ENCODE measurements at places on chromosomes 3 and 15.
A peak's percentile ranks its signal among the peaks of the same experiment; 100 is the strongest.

DNA sequence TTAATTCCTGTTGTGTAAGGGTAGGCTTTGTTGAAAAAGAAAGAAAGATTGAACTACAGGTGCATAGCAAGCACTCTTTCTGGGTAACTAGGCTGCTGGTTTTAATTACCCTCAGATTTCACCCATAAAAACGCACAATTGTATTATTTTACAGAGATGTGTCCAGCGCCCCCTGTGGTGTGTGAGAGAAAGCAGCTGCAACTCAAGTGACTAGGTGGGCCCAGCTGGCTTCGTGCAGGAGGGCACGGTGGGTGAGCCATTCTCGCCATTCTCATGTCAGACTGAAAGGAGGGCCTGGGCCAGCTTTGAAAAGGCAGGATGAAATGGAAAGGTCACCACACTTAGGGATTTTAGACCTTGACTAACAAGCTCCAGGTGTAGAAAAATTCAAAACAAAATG lies 122.6 kb downstream of the LRIG1 start:
- no peak for DNase-seq

GRCh38 chr15:55715355-55716076 lies 27.4 kb downstream of the PRTG start:
- DNase-seq: no peak

GRCh38 chr15:69991551-69991980 lies 106.2 kb downstream of the TLE3 start:
- DNase-seq: no peak

GRCh38 chr15:52217186-52217585 lies 26.0 kb upstream of the GNB5 start:
- no peak for DNase-seq

GRCh38 chr15:71109130-71109529 lies 6.1 kb upstream of the THSD4 start:
- DNase-seq: no peak

- no peak for DNase-seq
Measured at GRCh38 chr15:81073801-81074200, 60.3 kb upstream of the CFAP161 start.

DNA sequence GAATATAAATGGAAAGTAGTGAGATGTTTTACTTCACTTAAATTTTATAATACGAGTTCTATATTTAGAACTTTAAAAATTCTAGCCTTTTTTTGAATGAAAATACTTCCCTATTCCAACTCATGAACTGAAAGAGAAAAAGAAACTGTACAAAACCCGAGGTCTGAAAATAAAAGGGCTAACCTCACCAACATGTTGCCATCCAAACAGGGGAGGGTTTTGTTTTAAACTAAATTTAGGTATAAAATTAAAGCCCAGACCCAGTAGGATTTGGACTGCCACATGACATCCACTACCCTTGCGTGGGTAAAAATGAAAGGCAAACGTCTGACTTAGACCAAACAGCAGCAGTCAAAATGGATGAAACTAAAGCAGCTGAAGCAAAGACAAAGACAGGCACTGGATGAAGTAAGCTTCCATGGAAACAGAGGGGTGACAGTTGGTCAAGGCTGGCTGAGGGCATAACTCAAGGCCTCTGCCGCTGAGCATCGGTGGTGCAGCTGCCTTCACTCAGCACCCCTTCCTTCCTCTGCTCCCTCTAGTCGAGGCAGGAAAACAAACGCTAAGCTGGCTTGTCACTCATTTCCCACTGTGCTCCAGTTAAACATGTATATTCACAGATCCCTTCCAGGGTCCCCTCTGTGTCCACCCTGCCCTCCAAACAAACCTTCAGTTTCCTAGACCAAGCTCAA lies 58.1 kb downstream of the TM4SF4 start:
- peak; percentile 42 for DNase-seq

- no peak for DNase-seq
Measured at GRCh38 chr15:99721896-99722295, 11.3 kb downstream of the LYSMD4 start.

DNA sequence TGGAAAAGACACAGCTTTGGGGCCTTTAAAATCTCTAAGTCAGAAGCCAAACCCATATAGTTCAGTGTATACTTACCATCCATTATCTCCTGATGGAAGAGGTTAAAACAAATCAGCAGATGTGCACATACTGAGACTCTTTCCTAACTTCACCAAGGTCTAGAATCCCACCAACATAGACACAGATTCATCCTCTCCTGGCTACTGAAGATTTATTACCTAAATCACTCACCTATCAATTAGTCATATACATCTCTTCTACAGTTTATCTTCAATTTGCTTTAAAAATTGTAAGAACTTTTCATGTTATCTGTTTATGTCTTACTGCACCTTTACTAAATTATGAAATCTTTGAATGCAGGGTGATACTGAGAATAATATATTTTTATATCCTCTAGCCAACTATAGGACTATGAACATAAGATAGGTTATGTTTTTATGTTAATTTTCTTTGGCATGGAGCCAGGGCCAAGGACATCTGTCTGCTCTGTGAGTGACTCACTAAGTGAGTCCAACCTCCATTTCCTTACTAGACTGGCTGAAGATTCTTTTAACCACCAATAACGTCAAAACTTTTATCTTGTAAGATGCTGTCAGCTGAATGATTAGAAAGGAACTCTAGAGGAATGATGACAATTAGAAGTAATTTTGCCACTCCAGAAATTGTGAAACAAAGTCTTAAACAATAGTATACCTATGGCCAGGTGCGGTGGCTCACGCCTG lies 397.6 kb downstream of the FOXP1 start:
- DNase-seq: no peak

DNA sequence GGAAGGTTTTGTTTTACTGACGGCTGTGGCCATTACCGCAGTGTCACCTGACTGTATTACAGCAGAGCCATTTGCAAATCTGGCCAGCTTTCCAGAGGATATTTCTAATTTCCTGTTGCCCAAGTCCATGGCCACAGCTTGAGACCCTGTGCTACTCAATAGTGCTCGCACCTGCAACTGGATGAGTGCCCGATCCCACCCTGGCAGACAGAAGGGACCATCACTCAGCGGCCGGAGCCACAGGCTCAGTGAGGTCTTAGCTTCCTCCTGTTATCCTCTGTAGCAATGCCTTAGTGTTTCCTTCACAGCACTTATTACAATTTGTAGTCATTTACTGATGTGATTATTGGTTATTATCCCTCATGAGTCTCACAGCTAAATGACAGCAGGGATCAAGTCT lies 184.8 kb downstream of the LRRN1 start:
- DNase-seq: no peak

DNA sequence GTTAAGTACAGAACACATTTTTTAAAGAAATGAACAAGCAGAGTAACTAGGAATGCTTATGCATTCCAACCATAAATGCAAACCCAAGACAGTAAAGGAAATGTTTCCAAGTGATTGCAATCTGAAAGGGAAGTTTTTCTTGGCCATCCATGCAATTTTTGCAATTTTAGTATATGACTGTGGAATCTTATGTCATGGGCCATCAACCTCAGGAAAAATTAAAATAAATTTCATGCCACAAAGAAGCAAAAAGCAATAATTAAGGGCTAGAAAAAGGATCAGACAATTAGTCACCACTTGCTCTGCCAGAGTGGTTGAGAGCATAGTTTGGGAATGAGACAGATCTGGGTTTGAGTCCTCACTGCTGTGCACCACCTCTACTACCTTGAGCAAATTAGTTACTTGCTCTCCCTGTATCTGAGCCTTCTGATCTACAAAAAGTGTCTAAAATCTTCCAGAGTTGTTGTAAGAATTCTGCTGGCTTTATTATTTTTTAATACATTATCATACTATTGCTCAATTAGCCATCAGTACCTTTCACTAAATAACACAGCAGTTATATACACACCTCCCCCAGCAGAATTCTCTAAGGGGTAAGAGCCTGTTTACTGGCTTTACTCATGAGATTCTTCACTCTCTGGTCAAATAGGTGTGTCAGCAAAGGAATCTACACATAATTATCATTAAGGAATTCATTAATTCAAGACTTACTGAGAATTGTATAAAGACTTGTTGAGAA lies 49.7 kb upstream of the FBN1 start:
- no peak for DNase-seq

DNA sequence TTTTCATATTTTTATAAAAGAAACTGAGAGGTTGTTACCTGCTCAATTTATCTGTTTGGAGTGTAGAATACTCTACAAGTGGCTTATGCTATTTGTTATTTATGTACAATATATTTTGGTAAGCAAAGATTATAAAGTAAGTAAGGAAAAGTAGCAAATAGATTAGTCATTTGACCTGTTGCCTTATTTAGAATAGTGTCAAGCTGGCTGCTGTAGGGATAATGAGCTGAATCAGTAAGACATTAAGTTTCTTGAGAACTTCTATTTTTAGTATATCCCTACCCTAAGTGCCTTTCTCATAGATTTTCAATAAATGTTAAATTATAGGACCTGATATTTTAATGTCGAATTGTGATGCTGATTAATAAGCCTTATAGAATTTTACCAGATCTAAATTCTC lies 37.2 kb downstream of the ECT2 start:
- no peak for DNase-seq

DNA sequence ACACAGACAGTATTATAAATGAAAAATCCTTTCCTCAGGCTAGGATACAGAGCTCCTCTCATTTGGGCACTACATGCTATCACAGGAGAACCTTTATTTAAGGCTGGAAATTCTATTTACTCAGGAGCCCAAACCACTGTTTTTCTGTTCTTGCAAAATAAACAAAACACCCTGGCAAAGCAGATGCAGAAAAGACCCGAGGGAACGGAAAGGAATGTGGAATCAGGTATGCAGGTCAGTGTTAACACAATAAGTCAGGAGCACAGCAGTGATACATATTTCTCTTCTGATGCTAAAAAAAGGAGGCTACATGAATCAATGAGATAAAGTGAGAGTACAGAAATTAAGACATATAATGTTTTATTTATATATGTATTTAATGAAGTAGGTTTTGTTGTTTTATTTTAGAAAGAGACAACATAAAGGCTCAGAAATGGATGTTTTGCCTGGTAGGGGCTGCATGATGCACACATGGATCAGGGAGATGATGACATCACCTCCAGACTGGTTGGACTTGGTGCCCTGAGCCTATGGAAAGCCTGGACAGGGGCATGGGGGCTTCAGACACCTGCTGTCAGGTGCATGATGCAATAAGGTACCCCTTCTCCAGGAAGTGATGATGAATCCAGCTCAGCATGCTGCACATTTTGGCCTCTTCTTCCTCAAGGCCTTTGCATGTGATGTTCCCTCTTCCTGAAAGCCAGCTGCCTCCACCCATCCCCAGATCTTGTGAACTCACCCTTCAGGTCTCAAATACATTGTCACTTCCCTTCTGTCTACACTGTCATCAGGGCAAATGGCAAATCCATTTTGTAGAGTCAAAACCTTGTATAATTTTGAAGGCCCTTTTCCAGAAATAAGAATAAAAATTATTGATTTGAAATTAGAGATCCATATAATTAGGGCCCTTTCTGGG lies 19.1 kb upstream of the RBP1 start:
- no peak for DNase-seq

DNA sequence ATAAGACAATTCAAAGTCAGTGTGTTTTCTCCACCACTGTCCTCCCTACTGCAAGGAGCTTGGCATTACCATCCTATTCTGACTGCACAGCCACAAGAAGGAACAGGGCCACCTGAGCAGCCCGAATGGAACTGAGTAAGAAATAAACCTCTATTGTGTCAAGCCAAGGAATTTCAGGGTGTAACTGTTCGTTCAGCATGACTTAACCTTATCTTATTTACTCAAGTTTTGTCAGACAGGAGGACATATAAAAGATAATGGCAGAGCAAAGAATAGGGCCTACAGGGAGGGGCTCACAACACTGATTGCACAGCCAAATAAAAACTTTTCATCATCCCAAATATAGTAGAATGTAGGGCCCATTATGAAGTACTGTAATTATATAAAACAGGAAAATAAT lies 236.1 kb downstream of the NEK10 start:
- DNase-seq: no peak

DNA sequence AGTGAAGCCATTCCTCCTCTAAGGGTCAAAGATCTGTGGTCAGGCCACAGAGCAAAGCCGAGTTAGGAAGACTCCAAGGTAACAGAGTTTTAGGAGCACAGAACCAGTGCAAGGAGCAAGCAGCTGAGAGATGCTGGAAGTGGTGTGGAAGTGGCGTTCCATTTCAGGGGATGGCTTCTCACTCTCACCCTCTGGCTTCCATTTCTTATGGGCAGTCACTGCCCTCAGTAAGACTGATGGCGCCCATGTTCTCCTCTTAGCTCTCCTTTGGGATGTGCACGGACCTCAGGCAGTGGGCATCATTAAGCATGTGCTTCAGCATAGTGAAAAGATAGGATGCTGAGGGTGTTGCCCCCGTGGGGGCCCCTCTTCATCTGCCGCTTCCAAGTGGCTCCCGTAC lies 90.3 kb downstream of the ASB7 start:
- no peak for DNase-seq

DNA sequence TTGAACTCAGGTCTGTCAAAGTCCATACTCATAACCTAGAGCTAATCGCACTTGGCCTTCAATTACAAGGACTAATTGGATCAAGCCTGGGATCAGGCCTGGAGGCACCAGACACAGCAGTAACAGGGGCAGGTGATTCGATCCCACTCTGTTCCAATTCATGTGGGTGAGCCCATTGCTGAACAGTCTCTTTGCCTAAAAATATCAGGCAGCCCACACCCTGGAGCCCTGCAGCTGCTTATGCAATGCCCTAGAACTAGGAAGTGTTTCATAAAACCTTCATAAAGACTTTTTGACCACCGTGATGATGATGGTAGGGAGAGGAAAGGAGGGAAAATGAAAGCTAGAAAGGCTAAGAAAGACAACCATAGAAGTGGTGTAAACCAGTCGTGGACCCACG lies 47.8 kb upstream of the NEO1 start:
- no peak for DNase-seq

- DNase-seq: no peak
Measured at GRCh38 chr3:177928172-177928873, 607.9 kb upstream of the KCNMB2 start.

- no peak for DNase-seq
Measured at GRCh38 chr15:40353697-40354096, 2.9 kb downstream of the PHGR1 start.

GRCh38 chr3:133870822-133871221 lies 24.9 kb downstream of the RAB6B start:
- DNase-seq: no peak

GRCh38 chr3:47406762-47407149 lies 25.9 kb downstream of the PTPN23 start:
- no peak for DNase-seq

DNA sequence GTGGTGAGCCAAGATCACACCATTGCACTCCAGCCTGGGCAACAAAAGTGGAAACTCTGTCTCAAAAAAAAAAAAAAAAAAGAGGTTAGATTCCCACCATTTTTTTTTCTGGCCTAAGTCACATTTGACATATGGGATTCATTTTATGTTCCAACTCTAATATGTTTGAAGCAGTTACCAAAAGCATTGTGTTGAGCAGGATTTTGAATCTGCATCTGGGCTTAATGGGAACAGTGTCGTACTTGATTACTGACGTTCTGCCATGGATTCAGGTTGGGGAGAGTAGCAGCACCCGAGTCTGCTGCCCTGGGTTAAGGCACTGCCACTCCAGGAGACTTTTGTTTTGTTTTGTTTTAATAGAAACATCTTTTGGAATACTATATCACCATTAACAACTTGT lies 348.7 kb upstream of the TBL1XR1 start:
- DNase-seq: no peak

Data from midbrain (tissue), 1 donor.